Astrocyte of the spinal cord (primary cell): ENCODE measurements at places on chromosomes 2 and 18.

GRCh38 chr2:107743274-107743673 lies 83.4 kb upstream of the RGPD4 start:
- no peak for DNase-seq

- DNase-seq: no peak
Measured at GRCh38 chr18:79939096-79939495, 12.4 kb downstream of the SLC66A2 start.

GRCh38 chr18:58216071-58216481 lies 172.1 kb downstream of the NEDD4L start:
- DNase-seq: no peak

DNA sequence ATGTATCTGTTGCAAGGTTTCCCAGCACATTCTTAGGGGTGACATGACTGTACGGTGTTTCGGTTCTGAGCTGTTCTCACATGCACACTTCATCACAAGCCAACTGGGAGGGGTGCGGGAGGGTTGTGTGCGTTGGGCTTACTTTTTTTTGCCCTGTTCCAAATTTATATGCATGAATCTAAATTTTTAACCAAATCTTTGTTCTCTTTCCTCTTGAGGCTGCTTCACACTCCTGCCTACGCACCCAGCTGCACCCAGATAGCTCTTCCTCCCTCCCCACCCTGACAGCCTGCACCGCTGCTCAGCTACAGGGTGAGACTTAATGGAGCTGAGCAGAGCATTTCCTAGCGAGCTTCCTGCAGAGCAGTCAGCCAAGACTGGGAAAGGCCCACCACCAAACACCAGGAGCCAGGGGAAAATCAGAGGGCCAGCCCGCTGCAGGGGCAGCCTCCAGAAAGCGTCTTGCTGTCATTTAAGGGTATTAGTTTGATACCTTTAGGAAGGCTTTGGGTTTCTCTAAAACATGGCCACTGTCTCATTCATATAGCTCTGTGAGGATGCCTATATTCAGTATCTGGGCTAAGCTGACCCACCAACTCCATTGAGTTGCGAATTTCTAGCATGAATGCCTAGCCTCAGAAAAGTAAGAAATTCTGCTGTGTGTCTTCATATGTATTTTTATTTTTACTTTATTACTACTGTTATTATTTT lies 84.5 kb downstream of the POU3F3 start:
- DNase-seq: no peak

- no peak for DNase-seq
Measured at GRCh38 chr2:192051533-192051932, 143.2 kb downstream of the TMEFF2 start.
